Renal cortical epithelial cell (primary cell): ENCODE measurements at places on chromosomes 16 and 17.

DNA sequence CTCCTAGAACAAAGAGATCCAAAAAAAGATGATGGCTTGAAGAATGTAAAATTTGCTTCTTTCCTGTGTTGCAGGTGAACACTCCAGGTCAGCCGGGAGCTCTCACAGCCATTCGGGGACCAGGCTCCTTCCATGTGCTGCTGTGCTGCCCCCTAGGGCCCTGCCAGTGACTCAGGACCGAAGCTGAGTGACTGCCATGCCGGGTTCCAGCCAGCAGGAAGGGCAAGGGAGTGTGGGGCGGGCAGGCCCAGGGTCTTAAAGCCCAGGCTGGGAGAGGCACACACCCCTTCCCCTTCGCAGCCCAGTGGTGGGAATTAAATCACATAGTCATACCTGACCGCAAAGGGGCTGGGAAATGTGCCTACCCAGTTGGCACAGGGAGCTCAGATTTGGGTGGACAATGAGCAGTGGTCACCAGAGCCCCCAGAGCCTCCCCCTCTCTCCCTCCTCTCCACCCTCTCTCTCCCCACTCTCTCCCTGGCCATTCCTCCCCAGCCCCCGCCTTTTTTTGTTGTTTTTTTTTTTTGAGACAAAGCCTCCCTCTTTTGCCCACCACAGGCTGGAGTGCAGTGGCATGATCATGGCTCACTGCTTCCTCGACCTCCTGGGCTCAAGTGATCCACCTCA lies 11.5 kb downstream of the EPOP start:
- DNase-seq, result peak; percentile 54

DNA sequence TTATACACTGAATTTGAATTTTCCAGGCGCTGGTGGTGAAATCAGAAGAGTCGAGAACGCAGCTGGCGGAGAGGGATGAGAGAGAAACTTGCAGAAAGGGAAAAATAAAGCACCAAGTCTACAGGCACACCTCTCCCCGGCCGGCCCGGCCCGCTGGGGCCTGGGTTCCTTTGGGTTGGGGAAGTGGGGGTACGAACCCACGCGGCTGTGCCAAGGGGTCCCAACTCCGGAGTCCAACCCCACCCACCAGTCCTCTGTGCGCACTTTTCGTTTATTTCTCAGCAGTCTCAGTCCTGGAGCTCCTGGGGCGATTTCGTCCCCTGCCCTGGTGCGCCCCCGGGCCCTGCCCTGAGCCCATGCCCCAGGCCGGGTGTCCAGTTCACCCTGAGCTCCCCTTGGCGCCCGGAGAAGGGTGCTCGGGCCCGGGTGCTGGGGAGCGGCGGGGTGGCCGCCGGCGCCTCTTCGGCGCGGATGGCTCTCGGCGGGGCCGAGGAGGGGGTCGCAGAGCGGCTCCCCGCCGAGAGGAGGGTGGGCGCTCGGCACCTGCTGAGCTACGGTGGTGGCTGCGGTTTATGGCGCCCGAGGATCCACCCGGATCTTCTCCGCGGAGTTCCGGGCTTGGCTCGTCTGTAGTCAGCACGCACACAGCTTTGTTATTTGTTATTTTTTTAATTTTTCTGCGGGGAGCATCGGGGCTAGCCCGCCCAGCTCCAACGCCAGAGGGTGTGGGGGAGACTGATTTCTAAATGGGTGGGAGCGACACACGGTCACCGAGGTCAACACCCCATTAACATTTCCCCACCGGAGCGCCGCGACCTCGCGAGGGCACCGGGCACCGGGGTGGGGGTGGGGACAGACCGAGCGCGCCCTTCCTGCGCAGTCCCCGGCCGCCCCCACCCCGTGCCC lies 15.7 kb upstream of the CBX8 start:
- no peak for DNase-seq

DNA sequence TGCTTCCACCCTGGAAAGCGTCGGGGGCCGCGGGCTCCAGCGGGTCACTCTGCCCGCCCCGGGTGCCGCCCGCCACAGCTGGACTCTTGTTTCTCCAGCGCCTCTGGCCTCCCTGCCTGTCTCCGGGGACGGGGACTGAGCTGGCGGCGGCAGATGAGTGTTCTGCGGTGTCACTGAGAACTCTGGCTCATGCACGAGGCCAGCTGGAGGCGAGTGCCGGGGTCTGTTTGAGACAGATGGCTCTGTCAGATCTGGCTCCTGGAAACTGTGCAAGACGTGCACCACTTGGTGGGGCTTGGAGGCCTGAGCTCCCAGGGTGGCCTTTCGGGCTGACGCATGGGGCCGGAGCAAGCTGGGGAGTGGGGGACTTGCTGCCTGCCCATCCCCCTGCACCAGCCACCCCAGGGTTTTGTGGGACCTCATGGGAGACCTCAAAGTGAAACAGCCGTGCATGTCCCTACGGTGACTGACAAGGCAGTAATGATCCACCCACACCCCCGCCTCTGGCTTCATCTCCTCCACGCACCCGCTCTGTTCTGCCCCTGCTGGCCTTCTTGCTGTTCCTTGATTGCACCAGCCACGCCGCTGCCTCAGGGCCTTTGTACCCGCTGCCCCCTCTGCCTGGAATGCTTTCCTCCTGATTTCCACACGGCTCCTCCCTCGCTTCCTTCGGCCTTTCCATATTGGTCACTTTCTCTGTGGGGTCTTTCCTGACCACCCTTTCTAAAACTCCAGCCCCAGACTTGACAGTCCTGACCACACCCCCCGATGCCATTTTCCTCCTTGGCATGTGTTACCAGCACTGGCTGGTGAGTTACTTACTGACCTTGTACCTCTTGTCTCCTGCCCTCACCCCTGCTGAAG lies 174.9 kb upstream of the CIBAR2 start:
- DNase-seq, result no peak

- DNase-seq, result no peak
These were observed 40.8 kb downstream of the NOS2 start for GRCh38 chr17:27759528-27759927.

- DNase-seq, result no peak
These were observed 23.1 kb downstream of the PRDM7 start for GRCh38 chr16:90053902-90054500.

DNA sequence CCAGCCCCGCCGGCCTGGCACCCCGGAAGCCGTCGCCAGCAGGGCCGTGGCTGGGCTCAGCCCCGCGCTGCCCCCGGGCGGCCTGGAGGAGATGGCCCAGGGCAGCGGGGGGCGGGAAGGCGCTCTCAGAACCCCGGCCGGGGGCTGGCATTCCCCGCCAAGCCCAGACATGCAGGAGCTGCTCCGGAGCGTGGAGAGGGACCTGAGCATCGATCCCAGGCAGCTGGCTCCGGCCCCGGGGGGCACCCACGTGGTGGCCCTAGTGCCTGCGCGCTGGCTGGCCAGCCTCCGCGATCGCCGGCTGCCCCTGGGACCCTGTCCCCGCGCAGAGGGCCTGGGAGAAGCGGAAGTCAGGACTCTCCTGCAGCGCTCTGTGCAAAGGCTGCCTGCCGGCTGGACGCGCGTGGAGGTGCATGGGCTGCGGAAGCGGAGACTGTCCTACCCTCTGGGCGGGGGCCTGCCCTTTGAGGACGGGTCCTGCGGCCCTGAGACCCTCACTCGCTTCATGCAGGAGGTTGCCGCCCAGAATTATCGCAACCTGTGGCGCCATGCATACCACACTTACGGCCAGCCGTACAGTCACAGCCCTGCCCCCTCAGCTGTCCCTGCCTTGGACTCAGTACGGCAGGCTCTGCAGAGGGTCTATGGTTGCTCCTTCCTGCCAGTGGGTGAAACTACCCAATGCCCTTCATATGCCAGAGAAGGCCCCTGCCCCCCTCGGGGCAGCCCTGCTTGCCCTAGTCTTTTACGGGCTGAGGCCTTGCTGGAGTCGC lies 551 bp downstream of the WDR81 start:
- DNase-seq, result no peak

DNA sequence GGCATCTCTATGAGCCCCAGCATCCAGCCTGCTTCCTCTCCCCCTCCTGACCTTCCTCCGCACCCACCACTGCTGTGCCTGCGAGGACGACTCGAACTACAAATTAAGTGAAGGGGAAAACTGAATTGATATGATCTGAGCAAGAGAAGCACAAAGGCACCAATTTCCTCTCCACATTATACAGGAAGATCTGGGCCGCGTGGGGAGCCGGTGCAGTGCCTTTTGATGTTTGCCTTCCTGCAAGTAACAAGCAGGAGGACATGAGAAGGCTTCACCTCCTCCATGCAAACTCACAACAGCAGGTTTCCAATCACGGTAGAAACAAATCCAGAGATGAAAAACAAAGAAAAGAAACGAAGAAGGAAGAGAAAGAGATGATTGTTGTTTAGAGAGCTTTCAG lies 57.8 kb upstream of the MMP2 start:
- no peak for DNase-seq

DNA sequence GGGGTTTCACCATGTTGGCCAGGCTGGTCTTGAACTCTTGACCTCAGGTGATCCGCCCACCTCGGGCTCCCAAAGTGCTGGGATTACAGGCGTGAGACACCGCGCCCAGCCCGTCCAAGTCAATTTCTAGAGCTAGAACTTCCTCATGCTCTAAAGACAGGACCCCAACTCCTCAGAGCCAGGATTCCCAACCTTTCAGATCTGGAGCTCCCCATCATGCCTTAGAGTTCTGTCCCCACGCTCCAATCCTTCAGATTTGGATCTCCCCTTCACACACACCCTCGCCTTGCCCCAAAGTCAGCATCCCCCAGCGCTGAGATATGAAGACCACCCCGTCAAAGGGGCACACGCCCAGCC lies 448 bp downstream of the KCTD19 start:
- DNase-seq, result no peak
